ENCODE measurements at places on chromosomes 4 and X. TPM values are rescaled to one million over a fixed set of nuclear protein-coding genes. Genes with fewer than 3 reads are reported as not detected.

DNA sequence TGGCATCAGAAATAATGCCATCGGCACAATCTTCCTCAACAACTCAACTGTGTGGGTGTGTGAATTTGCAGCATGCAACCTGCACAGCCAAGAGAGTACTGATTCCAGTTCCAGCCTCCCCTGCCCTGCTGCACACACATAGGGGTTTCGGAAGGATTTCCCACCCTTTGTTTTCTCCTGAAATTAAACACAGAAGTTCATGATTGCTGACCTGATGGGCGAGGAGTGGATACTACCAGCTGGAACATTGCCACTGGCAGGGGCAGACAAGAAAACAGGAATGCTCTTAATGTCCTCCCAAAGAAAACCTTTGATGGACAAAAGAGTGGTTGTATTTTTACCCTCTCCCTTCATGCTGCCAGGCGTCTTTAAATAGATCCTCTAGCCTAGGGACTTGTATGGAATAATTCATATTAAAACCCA is 4.8 kb downstream of the NDP start:
- H3K4me1 ChIP-seq, result peaks cover 6% of the 10 kb centered on the region
- no peaks in the 10 kb centered on the region for H3K36me3 ChIP-seq
- no peak overlapping the region for H3K4me3 ChIP-seq

DNA sequence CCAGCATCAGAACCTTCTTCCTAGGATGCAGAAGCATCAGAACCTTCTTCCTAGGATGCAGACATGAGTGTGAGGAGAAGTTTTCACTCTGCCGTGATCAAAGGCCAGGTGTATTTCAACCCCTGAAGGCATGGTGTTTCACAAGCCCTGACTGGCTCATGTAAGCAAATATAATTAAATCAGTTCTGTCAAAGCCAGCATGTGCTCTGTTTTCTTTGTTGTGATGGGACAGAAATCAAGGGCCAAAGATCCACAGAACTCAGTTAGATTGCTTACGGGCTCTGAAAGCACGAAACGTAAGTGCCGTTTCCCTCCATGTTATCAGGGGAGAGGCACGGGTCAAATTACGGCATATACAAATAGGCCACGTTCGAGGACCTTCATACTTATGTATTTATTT is 32.0 kb upstream of the CLDN24 start:
- no peak overlapping the region for H3K27ac ChIP-seq
- no peaks in the 10 kb centered on the region for H3K27me3 ChIP-seq
- H3K4me3 ChIP-seq, result no peak overlapping the region
- no peaks in the 10 kb centered on the region for H3K36me3 ChIP-seq
- no peaks in the 10 kb centered on the region for H3K4me1 ChIP-seq
- no peak for DNase-seq

DNA sequence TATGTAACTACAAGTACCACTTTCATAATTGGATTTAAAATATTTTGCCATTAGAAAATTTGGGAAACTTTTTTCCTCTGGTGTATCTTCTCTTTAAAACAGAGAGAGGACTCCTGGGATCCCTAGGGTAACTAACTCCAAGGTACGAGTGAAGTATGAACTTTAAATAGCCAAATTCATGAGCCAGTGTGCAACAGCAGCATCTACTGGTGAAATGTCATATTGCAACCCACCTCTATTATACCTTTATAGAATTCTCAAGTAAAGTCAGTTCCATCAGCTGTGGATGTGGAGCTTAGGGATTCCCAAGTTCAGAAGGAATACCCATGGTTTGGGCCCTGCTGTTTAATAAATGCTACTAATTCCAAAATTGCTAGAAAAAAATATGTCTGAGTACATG is 282.7 kb upstream of the TAPT1 start:
- DNase-seq, result no peak
- H3K4me1 ChIP-seq, result no peaks in the 10 kb centered on the region
- no peak overlapping the region for H3K4me3 ChIP-seq
- no peak overlapping the region for H3K27ac ChIP-seq
- no peaks in the 10 kb centered on the region for H3K36me3 ChIP-seq

DNA sequence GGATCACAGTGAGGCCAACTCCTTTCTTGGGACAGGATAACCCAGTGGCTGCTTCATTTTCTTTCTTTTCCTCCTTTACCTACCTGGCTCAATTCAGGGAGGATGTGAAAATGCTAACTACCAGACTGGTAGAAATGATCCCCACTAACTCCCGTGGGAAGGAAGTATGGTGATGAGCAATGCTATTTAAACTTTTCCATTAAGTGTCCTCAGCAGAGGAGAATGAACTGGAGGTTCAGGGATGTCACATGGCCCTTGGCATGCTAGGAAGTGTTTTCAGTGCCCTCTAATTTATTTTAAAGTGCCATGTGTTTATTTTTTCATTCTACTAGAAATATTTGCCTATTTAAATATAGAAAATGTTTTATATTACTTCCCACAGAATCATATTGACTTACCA is 363.9 kb downstream of the PPP3CA start:
- H3K27me3 ChIP-seq, result no peaks in the 10 kb centered on the region
- no peaks in the 10 kb centered on the region for H3K36me3 ChIP-seq
- no peak overlapping the region for H3K27ac ChIP-seq

- H3K4me3 ChIP-seq, result no peak overlapping the region
- peak overlapping the region; percentile 73 for H3K27ac ChIP-seq
- peak; percentile 76 for DNase-seq
- no peaks in the 10 kb centered on the region for H3K36me3 ChIP-seq
- peaks cover 29% of the 10 kb centered on the region for H3K4me1 ChIP-seq
Measured at GRCh38 chr4:153045111-153045982, 109.2 kb downstream of the FHDC1 start.

SSX3 gene
- total RNA-seq, result not detected

- no peaks in the 10 kb centered on the region for H3K36me3 ChIP-seq
- no peak overlapping the region for H3K4me3 ChIP-seq
- DNase-seq, result no peak
- no peak overlapping the region for H3K27ac ChIP-seq
- no peaks in the 10 kb centered on the region for H3K4me1 ChIP-seq
Measured at GRCh38 chr4:185955826-185956543, 113.0 kb upstream of the TLR3 start.

- H3K36me3 ChIP-seq, result no peaks in the 10 kb centered on the region
- H3K4me3 ChIP-seq, result no peak overlapping the region
- no peaks in the 10 kb centered on the region for H3K4me1 ChIP-seq
- H3K27ac ChIP-seq, result no peak overlapping the region
Measured at GRCh38 chr4:186248643-186249042, 17.3 kb upstream of the F11 start.

LIN54 gene
- 19.2 TPM for total RNA-seq

GRCh38 chr4:185870366-185870765 is 58.4 kb upstream of the SORBS2 start:
- H3K36me3 ChIP-seq, result no peaks in the 10 kb centered on the region
- no peak overlapping the region for H3K27ac ChIP-seq
- H3K4me3 ChIP-seq, result no peak overlapping the region

- peaks cover 1% of the 10 kb centered on the region for H3K4me1 ChIP-seq
- no peak overlapping the region for H3K4me3 ChIP-seq
- no peaks in the 10 kb centered on the region for H3K27me3 ChIP-seq
- no peak for DNase-seq
- no peaks in the 10 kb centered on the region for H3K36me3 ChIP-seq
Measured at GRCh38 chr4:123817025-123817688, 420.6 kb downstream of the SPRY1 start.

GRCh38 chr4:53490965-53491622 is 100.2 kb downstream of the LNX1 start:
- DNase-seq, result peak; percentile 5
- H3K36me3 ChIP-seq, result no peaks in the 10 kb centered on the region
- no peaks in the 10 kb centered on the region for H3K27me3 ChIP-seq
- H3K4me1 ChIP-seq, result no peaks in the 10 kb centered on the region

- no peaks in the 10 kb centered on the region for H3K36me3 ChIP-seq
- H3K4me1 ChIP-seq, result peaks cover 5% of the 10 kb centered on the region
- H3K27me3 ChIP-seq, result no peaks in the 10 kb centered on the region
- DNase-seq, result no peak
- no peak overlapping the region for H3K4me3 ChIP-seq
Measured at GRCh38 chrX:48580662-48581061, 6.4 kb downstream of the RBM3 start.

DNA sequence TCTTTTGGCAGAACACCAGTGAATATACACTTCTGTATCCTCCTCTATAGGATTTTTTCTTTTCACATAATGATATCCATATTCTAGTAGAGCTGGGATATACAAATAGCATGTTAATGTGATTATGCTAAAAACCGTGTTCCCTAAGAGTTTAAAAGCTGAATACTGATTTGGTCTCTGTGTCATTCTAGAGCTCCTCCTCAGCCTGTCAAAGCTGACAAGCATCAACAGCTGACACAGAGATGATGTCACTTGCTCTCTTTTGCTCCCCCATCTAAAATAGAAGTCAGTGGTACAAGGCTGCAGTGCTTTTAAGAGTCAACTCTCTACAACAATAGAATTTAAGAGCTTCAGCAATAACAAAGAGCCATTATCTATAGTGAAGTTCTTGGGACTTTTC is 17.1 kb upstream of the HERC3 start:
- H3K4me1 ChIP-seq, result no peaks in the 10 kb centered on the region
- no peaks in the 10 kb centered on the region for H3K27me3 ChIP-seq
- H3K4me3 ChIP-seq, result no peak overlapping the region
- H3K36me3 ChIP-seq, result no peaks in the 10 kb centered on the region
- DNase-seq, result no peak

DNA sequence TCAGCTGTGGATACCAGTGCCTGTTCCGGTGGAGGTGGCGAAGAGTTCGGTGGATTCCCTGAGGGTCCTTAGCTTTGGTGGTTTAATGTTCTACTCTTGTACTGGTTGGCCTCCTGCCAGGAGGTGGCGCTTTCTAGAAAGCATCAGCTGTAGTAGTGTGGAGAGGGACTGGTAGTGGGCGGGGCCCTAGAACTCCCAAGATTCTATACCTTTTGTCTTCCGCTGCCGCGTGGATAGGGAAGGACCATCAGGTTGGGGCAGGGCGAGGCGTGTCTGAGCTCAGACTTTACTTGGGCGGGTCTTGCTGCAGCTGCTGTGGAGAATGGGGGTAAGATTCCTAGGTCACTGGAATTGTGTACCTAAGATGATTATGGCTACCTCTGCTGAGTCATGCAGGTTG is 390.3 kb downstream of the FAM47A start:
- H3K36me3 ChIP-seq, result no peaks in the 10 kb centered on the region
- no peaks in the 10 kb centered on the region for H3K27me3 ChIP-seq
- no peaks in the 10 kb centered on the region for H3K4me1 ChIP-seq
- no peak overlapping the region for H3K27ac ChIP-seq
- no peak for DNase-seq

DNA sequence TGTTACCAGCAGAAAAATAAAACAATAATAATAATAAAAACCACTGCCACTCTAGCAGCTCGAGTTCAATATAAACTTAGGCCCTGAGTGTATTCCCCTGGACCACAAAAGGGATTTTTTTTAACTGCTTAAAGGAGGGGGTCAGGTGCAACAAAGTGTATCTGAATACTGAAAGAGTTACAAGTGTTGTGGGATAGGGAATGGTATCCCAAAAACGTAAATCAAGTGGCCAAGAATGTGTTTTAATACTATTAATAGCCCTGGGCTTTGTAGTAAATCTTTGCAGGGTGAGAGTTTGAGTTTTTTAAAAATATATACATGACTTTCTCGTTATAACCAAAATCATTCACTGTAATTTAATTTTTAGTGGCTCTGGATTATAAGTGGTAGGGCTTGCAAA is 860.1 kb upstream of the INTU start:
- H3K4me1 ChIP-seq, result no peaks in the 10 kb centered on the region
- H3K27ac ChIP-seq, result no peak overlapping the region
- no peak for DNase-seq
- H3K4me3 ChIP-seq, result no peak overlapping the region
- H3K36me3 ChIP-seq, result no peaks in the 10 kb centered on the region

DNA sequence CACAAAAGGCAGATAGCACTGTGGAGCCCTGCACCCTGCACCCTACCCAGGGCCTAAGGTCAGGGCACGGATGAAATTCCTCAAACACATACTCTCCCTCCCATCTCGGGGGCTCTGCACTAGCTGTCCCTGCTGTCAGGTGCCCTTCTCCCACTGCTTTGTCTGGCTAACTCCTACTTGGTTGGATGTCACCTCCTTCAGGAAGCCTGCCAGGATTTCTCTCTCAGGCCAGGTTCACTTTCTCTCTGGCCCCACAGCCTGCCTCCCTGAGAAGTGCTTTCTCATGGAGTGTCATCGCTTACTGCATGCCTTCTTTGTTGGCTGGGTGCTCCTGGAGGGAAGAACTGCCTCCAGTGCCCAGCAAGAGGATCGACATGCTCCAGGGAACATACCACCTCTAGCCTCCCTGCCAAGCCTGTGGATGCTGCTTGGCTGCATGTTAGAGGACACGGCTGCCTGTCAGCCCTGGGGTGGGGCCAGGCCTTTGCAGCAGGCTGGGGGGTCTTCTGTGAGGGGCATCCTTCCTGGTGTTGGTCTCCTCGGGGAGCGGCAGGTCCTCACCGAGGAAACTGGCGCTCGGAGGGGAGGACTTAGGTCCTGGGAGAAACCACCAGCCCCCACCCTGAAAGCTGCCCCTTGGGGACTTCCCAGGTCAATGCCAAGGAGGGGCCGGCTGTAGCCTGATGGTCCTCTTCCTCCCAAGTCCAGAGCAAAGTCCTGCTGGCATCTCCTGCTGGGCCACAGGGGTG is 15.0 kb downstream of the ABLIM2 start:
- H3K4me1 ChIP-seq, result no peaks in the 10 kb centered on the region
- H3K4me3 ChIP-seq, result no peak overlapping the region
- no peak overlapping the region for H3K27ac ChIP-seq
- no peak for DNase-seq
- H3K36me3 ChIP-seq, result no peaks in the 10 kb centered on the region

- H3K36me3 ChIP-seq, result peaks cover 3% of the 10 kb centered on the region
- H3K27ac ChIP-seq, result no peak overlapping the region
- no peaks in the 10 kb centered on the region for H3K27me3 ChIP-seq
Measured at GRCh38 chr4:118774989-118775388, 60.9 kb downstream of the SEC24D start.

GRCh38 chrX:125205918-125206665 is 113.6 kb upstream of the TEX13C start:
- H3K36me3 ChIP-seq, result no peaks in the 10 kb centered on the region
- H3K4me3 ChIP-seq, result no peak overlapping the region
- peaks cover 3% of the 10 kb centered on the region for H3K27me3 ChIP-seq

DNA sequence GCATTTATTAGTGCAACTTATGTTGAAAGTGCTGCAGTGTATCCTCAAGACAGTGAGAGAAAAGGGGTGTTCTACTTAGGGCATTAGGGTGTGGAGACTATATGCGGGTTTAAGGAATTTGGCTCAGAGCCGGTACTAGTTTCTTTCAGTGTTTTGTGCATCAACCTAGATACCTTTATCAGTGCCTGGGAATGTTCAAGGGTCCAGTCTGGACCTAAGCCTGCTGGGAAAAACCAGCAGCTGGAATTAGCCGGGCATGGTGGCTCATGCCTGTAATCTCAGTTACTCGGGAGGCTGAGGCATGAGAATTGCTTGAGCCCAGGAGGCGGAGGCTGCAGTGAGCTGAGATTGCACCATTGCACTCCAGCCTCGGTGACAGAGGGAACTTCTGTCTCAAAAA is 7.4 kb downstream of the PHEX start:
- no peak overlapping the region for H3K27ac ChIP-seq
- DNase-seq, result no peak
- H3K4me1 ChIP-seq, result no peaks in the 10 kb centered on the region
- H3K27me3 ChIP-seq, result no peaks in the 10 kb centered on the region
- H3K4me3 ChIP-seq, result no peak overlapping the region

SCML2 gene
- total RNA-seq, result 1.3 TPM

KCND1 gene
- total RNA-seq, result 1.5 TPM
